ENCODE measurements at places on chromosomes 3 and 15. TPM values are rescaled to one million over a fixed set of nuclear protein-coding genes. Genes with fewer than 3 reads are reported as not detected.

FAM174B gene
- not detected for polyA plus RNA-seq

- peaks cover 1% of the 10 kb centered on the region for H3K27me3 ChIP-seq
- H3K27ac ChIP-seq, result no peak overlapping the region
- H3K36me3 ChIP-seq, result no peaks in the 10 kb centered on the region
- H3K4me3 ChIP-seq, result no peak overlapping the region
Measured at GRCh38 chr3:29026286-29026685, 254.6 kb upstream of the RBMS3 start.

DNA sequence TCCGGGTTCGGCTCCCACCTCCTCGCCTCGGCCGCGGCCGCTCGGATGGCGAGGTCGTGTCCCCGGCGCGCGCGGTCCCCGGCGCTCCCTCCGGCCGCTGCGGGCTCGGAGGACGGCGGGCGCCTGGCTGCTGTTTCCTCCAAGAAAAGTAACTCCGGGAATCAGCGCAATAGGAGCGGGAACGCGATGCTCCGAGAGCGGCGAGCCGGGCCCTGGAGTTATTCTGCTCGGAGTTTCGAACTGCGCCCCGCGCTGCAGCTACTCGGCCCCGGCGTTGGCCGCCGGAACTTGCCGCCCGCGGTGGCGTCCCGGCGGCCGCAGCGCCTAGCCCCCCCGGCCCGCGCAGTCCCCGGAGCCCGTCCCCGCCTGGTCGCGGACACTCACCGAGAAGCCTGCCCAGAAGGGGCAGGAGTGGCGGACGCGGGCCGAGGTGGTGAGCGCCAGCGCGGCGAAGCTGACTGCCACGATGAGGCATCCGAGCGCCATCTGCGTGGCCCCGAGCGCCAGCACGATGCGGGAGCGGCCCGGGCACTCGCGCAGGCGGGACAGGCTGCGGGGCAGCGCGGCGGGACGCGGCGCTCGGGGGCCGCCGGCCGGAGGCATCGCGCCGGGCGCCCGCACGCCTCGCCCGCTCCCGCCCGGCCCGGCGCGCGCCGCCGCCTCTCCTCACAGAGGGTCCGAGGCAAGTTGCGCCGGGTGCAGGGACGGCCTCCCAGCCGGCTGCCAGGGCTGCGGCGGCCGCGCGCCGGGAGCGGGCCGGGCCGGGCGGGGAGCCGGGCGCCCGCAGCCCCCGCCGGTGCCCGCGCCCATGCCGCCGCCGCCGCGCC, 251.9 kb downstream of the TJP1 start:
- no peak for DNase-seq
- no peak overlapping the region for H3K27ac ChIP-seq
- H3K4me1 ChIP-seq, result peaks cover 11% of the 10 kb centered on the region
- H3K27me3 ChIP-seq, result peaks cover 37% of the 10 kb centered on the region
- no peak overlapping the region for H3K4me3 ChIP-seq

DNA sequence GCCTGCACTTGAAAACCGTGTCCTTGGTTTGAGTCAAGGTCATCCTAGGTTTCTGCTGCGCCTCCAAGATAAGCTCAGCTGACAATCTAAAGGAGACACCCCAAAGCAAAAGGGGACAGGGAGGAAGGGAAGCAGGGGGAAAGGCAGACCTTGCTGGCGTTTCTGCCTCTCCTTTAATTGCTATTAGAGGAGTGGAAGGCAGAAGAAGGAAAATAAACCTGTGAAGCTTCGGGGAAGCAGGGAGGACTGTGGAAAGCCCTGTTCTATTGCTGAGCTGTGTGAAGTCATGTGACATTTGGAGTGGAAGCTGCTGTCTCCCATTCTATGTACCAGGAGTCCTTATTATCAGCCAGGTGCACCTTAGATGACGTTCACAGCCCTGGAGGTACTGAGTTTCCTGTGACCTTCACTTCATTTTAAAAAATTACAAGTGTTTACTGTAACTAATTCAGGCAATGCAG, 21.5 kb upstream of the CHD2 start:
- DNase-seq, result no peak
- peaks cover 26% of the 10 kb centered on the region for H3K4me1 ChIP-seq
- no peak overlapping the region for H3K27ac ChIP-seq
- H3K27me3 ChIP-seq, result peaks cover 11% of the 10 kb centered on the region

- peaks cover 5% of the 10 kb centered on the region for H3K27me3 ChIP-seq
- H3K4me1 ChIP-seq, result no peaks in the 10 kb centered on the region
- DNase-seq, result no peak
Measured at GRCh38 chr15:30065025-30065801, 17.5 kb upstream of the GOLGA8J start.

Measured in immature natural killer cell (primary cell).